Left renal cortex interstitium (tissue), 4 donors: ENCODE measurements at places on chromosomes 4 and X. TPM values are rescaled to one million over a fixed set of nuclear protein-coding genes. Genes with fewer than 3 reads are reported as not detected.

The TRIML2 gene
- not detected for polyA plus RNA-seq

- DNase-seq: no peak
These were observed 209.3 kb downstream of the UGT8 start for GRCh38 chr4:114807759-114808404.

DNA sequence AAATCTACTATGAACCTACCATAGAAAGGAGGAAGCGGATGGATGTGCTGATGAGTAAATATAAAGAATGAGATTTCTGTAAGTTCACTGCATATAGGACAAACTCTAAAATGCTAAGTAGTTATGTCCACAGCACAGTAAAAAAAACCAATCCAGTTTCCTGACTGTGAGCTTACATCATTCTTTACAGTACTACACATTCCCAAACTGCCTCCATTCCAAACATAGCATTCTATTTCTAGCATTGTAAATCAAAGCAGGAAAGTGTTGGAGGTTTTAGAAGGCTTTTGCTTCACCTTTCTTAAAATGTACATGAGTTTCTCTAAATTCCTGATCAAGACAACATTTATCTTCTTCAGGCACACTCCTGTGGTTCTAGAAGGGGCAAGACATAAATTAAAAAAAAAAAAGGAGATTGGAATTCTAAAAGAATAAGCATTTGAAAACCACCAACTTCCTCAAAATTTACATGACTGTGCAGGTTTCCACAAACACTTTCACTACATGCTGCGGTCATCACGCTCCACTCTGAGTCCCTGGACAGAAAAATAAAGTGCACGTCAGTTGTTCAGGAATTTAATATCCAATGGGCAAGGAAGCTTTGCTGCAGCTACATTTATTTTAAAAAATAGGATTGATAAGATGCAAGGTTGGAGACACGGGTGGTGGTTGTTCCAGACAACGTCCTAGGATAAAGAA, 297.6 kb upstream of the STS start:
- no peak for DNase-seq

The TCEANC gene
- polyA plus RNA-seq: 7.1 TPM

DNA sequence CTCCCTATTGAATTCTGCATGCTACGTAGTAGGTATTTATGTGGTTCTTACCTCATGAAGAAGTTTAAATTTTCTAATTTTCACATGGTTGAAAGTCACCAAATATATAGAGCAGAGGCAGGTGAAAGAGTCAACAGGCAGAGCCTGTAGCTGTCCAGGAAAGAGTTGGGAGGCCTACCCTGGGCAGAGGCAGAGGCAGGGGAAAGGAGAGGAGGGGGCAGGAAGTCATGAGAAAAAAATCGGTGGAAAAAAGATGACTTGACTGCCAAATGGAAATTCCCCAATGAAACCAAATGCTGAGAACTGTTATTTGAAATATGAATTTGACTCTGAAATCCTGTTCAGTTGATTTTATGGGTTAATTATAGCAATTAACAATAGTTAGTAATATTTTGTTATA, 23.1 kb upstream of the GPR34 start:
- DNase-seq: no peak

DNA sequence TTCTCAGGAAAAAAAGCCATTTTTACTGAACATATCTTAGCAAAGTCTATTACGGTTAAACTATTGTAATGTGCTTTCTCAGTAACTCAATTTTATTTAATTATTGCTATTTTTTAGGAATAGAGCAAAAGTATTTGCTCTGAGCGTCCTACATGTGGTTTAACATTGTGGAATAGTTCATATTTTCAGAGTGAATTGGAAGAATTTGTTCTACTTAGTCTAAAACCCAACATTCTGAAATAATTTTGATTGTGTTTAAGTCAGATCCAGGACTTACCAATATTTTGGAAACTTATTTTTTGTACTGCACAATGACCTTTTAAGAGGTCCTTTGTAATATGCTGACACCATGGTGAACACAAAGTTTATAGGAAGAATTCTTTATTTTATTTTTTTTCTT, 27.2 kb downstream of the CXCL1 start:
- no peak for DNase-seq

The FAM184B gene
- polyA plus RNA-seq: 0.94 TPM

The FDCSP gene
- polyA plus RNA-seq: 1.6 TPM

- DNase-seq: no peak
These were observed 315.2 kb downstream of the PCDH10 start for GRCh38 chr4:133464311-133464710.

The GC gene
- 0.27 TPM for polyA plus RNA-seq
